Ammon's horn (tissue), 1 donor: ENCODE measurements at places on chromosomes 7 and 10.
A peak's percentile ranks its signal among the peaks of the same experiment; 100 is the strongest.

- peak; percentile 79 for DNase-seq
Observed at GRCh38 chr7:47179812-47180515, 401.9 kb downstream of the TNS3 start.

DNA sequence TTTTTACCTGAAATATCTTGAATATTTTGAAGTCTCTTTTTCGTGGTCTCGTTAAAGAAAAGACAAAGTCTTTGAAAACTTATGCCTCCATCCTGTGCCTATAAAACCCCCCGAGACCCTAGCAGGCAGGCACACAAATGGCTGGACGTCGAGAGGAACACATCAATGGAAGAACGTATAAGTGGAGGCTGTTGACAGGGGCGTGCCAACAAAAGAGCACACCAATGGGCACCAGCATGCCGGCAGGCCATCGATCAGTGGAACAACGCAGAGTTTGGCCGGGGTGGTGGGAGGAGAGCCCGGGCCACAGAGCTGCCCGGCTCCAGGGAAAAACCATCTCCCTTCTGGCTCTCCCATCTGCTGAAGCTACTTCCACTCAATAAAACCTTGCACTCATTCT is 24.7 kb downstream of the ENKUR start:
- DNase-seq: no peak

DNA sequence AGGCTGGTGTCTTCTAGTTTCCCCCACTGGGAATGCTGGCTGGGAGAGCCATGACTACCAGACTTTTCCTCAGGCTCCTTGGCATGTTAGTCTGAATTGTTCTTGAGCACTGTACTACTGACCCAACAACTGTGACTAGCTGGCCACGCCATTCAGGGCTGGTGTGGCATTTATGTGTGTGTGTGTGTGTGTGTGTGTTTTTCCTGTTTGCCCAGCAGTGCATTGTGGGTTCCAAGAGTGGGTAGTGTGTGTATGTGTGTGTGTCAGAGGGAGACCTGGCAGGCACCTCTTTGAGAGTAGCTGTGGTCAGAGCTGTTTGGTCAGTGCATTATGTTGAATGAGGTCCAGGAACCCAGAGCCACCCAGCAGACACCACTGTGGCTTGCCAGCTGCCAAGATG is 9.2 kb downstream of the PCBD1 start:
- no peak for DNase-seq

- no peak for DNase-seq
Observed at GRCh38 chr10:52409928-52410327, 95.8 kb downstream of the DKK1 start.

GRCh38 chr10:91787810-91788209 is 10.4 kb upstream of the TNKS2 start:
- no peak for DNase-seq

DNA sequence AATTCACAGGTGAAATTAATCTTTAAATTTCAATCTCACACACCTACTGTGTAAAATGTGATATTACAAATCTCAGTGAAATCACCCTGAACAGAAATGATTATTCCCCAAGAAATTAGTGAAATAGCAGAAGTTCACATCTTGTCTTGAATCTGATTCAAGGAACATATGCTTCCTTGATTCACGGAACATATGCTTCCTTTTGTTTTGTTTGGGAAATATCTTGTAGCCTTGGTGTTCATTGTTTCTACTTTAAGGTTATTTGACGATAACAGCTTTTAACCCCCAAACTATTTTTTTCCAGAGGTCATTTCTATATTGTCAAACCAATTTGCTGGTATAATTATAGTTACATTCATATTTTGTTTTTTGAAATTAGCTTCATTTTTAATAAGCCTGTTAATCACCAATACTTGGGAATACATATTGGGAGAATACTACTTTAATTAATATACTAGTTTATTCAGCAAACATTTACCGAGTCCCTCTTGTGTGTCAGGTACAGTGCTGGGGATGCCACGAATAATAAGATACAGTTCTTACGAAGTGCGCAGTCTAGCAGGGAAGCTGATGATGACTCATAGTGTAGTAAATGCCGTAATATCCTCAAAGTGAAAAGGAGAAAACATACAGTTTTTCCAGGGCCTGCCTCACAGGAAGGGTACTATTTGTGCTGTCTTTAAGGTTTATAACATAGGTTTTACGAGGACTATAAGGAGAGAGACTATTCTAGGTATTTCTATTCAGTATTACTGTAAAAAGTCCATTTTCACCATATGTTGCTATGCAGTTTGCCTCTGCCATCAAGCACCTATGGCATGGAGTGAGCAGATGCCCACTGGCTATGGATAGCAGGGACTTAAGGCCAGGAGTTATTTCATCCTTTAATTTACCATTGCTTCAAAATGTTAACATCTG is 32.5 kb downstream of the PRKAR2B start:
- no peak for DNase-seq

GRCh38 chr7:139714163-139714901 is 63.5 kb downstream of the HIPK2 start:
- no peak for DNase-seq

- no peak for DNase-seq
Observed at GRCh38 chr10:24340883-24341282, 131.9 kb downstream of the KIAA1217 start.

- DNase-seq: peak; percentile 76
Observed at GRCh38 chr10:11724938-11725776, 17.0 kb upstream of the ECHDC3 start.

- DNase-seq: no peak
Observed at GRCh38 chr10:17237915-17238444, 9.9 kb downstream of the VIM start.
